ENCODE measurements at places on chromosomes 4 and X. TPM values are rescaled to one million over a fixed set of nuclear protein-coding genes. Genes with fewer than 3 reads are reported as not detected.

DNA sequence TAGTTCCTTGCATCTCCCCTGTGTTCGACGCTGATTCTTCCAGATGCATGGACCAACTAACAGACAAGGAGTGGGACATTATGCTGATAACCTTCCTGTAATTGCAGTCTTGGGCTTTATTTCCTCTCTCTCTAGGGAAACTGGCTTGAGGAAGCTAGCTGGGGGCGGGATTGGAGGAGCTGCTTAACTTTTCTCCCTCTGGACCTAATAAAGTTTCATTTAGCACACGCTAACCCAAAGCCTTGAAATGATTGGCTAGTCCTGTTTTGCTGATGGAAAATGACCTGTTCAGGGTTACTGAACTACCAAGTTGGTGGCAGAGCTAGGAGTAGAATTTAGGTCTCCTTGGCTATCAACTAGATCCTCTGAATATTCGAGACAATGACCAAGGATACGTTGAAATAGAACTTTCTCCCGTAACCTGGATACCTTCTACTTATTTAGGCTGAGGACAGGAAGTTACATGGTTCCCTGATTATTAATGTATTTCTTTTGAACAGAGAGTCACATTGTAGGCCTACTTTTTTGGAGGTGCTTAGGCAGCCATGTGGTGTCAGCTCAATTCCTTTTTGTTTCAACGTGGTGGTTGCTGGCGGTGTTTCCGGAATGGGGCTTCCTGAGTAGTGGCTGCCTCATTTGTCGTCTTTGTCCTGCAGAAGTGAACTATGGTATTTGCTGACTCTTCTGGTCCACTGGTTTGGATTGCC lies 2.0 kb downstream of the PGK1 start:
- DNase-seq = no peak

DNA sequence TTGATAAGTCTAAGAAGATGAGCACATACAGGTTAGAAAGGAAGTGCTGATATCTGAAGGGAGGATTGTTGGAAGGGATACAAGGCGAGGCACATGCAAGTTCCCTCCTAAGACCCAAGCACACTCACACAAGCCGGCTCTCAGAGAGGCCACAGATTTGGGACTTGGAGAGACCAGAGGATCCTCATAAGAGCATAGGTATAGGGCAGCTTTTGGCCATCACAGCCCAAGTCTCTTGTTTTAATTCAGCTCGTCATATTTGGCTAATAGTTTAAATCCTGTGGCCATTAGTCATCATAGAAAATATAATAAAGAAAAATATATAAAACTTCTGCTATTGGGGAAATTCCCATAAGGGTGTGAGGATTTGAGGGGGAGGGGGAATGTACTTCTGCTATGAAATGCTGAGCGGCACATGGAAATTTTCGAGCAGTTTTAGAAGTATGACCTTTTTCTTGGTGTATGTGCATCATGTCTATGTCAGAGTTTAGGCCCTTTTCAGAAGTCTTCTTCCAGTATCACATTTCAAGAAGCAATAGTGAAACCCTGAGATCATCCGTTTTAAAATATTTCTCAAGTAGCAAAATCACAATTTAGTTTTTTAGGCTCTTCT lies 97.7 kb downstream of the NFKB1 start:
- DNase-seq = no peak

DNA sequence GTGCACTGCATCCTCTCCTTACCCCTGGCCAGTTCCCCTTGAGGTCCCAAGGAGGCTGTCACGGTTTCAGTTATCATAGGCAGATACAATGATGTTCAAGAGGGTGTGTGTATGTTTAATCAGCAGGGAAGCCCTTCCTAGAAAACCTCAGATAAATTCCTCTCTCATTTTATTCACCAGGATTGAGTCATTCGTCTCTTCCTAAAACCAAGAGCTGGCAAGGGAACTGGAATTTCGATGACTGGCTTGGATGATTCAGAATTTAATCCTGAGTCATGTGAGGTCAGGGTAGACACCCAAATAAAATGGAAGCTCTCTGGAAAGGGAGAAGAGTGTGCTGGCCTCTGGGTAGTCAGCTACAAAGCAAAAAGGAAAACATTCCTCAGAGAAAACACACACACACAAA lies 106.2 kb upstream of the RAPGEF2 start:
- DNase-seq = no peak

DNA sequence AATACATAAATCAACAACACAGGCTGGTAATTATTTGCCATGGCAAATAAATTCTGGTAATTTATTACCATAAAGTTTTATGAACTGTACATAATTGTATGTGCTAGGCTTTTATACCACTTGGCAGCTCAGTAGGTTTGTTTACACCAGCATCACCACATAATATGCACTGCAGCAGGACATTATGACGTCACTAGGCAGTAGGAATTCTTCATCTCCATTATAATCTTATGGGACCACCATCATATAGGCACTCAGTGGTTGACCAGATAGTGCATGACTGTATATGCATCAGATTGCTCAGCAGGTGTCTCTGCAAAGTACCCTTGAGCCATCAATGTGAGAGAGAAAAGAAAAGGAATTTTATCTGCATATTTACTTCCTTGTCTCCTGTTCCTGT lies 295.4 kb downstream of the CFAP47 start:
- no peak for DNase-seq

DNA sequence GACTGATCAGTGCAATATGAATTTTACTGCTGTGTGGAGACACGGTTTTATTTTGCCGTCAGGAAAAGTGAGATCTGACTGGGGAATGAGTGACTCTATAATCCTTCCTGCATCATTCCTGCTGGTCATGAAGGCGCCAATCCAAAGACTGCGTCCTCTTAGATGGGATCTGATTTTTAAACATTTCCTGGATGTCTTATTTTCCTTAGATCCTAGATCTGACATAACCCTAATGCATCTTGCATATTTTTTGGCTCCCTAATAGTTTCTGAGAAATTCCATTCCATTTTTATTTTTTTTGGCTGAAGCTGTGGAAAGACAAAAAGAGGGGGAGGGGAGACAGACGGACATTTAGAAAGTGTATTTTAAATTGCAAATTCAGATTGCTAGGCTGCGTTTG lies 454.9 kb upstream of the FAT1 start:
- peak; percentile 49 for DNase-seq

DNA sequence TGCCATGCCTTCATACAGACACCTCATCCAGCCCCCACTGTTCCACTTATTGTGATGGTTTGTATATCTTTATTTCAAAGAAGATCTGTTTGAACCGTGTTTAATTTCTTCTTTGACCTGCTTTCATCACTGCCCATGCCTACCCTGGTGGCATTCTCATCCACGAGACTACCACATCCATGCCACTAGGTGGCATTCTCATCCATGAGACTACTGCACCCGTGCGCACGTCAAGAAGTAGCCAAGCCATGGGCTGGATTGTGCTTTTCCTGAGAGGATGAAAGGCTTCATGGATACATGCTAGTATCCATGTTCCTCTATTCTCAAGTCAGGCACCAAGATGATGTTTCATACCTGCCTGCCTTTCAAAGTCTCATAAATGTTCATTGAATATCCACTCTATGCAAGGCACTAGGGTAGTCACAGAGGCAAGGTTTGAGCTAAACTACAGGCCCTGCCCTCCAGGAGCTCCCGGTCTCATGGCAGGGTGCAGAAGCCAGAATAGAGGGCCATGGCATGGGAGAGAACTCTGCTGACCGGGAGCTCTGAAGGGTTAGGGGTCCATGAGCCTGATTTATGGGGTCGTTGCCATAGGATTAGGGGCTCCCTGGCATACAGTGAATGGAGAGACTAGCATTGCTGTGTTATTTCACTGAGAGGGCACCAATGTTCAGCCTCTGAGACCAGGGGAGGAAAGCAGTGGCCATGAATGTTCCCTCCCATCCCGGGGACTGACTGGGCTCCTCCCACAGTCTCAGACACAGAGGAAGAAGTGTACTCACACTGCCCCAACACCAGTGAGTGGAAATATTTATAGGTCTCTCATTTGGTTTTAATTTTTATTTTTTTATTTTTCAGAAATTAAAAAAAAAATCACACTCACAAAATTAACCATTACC lies 24.8 kb upstream of the EOLA2 start:
- DNase-seq = peak; percentile 59

DNA sequence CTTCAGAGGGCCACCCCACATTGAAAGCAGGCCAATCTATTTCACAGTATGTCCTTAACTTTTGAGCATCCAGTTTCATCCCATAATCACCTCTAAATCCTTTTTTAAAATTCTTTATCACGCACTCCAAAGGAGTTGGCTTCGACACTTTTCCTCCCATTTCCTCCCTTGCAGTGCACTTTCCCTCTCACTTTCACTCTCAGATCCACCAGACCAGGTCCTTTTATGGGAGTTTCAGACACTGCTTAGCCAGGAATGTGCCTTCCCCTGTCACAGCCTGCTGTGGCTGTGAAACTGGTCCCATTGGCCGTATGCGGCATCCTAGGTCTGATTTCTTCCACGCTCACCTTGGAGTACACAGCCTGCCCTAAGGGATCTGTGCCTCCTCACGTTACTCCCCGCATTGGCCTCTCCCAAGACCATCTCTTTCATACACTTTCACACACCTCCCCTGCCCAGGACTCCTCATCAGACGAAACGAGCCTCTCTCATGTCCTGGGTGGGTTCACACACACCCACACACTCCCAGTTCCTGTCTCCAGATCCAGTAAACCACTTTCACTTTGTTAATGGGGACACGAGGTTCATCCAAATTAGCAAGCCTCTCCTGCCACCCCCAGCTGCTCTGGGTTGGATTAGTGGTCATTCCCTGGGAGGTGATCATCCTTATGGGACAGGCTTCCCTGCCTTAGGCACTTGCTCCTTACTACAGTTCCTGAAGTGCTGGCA lies 10.0 kb upstream of the RHOXF2B start:
- no peak for DNase-seq

- DNase-seq = no peak
Measured at GRCh38 chrX:110280954-110281353, 36.9 kb downstream of the AMMECR1 start.

- DNase-seq = no peak
Measured at GRCh38 chrX:7110821-7111276, 36.7 kb upstream of the STS start.

DNA sequence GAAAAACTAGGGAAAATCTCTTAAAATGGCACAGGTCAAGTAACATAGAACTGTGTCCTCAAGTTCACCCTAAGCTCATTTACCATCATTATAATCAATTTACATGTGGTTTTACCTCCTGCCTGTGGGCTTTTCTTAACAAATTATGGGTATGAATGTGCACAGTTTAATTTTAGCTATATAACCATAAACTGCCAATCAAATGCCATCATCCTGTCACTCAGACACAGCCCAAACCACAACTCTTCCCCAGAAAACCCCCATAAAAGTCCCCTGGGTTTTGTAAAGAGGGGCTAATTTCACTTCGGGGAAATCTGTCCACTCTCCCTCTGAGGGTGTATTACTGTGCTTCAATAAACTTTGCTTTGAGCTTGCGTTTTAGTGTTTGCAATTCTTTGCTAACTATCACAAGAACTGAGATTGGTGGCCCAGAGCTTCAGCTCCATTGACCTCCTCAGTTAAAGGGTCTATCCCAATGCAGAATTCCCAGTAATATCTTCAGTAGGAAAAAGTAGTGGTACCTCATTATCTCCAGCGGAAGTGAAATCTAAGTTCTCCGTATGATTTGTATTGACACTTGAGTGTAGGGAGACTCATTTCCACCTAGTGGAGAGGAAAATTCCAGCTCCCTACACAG lies 394.6 kb downstream of the SPOCK3 start:
- no peak for DNase-seq

GRCh38 chr4:23297327-23297726 lies 592.5 kb downstream of the PPARGC1A start:
- DNase-seq = no peak

DNA sequence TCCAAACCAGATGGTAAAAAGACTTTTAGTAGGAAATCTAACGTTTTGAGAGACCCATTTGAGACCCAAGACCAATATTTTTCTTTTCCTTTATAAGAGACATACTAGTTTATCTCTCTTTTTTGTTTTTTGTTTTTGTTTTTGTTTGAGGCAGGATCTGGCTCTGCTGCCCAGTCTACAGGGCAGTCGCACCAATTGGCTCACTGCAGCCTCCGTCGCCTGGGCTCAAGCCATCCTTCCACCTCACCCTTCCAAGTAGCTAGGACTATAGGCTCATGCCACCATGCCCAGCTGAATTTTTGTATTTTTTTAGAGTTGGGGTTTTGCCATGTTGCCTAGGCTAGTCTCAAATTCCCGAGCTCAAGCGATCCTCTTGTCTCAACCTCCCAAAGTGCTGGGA lies 77.2 kb upstream of the FHDC1 start:
- DNase-seq = no peak

The RNF128 gene
- polyA plus RNA-seq = not detected

GRCh38 chr4:7673121-7673520 lies 238.4 kb upstream of the PSAPL1 start:
- no peak for DNase-seq

DNA sequence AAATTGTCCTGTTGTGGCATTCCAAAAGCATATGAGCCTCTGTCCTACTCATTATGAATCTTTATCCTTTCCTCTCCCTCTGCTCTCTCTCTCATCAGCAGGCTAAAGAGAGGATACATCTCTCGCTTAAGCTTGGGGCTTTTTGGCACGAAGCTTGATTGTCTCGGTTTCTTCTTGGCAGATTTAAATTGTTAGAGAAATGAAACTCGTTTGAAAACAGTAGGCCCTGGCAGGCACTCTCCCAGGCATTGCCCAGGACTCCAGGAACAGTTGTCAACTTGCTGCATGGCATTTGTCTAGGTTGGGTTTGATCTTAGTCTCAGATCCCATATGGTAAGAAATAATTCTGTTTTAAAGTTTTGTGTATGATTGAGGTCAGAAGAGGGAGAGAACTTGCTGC lies 35.5 kb downstream of the NAA11 start:
- no peak for DNase-seq

The ADH1B gene
- polyA plus RNA-seq = 10.2 TPM

The MAGEB2 gene
- polyA plus RNA-seq = not detected

DNA sequence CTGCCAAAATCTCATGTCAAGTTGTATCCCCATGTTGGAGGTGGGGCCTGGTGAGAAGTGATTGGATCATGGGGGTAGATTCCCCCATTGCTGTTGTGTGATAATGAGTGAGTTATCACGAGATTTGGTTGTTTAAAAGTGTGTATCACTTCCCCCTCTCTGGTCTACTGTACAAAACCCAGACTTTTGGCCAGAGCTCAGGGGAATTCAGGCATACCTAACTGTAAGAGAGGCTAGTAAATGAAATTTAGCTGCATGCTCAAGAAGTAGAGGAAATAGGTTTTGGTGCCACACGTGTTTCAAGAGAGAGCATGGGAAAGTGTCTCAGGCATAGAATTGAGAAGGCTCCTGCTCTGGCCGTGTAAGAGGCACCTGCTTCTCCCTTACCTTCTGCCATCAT lies 190.5 kb upstream of the GALNTL6 start:
- no peak for DNase-seq

GRCh38 chr4:100870940-100871772 lies 353.3 kb upstream of the EMCN start:
- DNase-seq = no peak

DNA sequence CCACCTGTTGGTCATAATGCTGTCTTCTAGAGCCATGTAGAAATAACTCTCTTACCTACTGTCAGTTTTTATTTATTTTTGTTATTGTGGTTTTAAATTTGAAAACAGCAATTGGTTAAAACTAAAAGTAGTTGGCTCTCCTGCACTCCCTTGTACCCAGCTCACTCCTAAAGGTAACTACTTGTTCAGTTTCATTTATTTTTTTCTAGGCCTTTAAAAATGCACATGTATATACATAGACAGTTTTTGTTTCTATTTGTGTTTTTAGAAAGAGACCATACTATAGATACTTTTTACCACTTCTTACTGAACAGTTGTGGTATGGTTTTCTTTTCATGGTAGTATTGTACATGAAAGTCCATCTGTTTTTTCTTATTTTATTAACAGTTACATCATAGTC lies 16.8 kb downstream of the SMAD1 start:
- DNase-seq = no peak

The SFRP2 gene
- polyA plus RNA-seq = 42.4 TPM

Data from hindlimb muscle (tissue), 1 donor.